ENCODE measurements at places on chromosomes 12 and 14.

DNA sequence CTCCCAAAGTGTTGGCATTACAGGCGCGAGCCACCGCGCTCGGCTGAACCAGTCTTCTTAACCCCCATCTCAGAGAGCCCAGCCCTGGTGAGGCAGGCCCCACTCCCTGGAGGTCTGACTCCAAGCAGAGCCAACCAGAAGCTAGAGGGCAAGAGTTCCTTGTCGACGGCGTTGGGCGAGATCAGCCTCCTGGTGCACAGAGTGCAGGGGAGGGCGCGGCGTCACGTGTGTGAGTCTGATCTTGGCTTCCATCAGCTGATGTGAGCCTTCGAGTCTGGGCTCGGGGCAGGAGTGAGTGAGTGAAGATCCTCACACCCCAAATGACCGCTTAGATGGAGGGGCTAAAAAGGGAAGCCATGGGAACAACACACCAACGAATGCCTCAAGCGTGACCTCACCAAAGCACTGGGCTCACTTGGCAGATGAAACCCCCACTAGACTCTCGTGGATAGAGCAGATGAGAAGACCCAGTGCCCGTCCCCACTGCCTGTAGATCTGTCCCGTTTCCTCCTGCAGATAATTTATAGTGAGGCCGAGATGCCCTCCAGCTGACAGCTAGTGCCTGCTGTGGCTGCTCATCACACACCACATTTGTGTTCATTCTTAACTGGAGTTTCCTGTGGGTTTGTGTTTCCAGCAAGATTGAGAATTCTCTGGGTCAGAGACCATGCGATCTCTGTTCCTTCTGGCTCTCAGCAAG is 28.6 kb upstream of the ADGRD1 start:
- DNase-seq: no peak

DNA sequence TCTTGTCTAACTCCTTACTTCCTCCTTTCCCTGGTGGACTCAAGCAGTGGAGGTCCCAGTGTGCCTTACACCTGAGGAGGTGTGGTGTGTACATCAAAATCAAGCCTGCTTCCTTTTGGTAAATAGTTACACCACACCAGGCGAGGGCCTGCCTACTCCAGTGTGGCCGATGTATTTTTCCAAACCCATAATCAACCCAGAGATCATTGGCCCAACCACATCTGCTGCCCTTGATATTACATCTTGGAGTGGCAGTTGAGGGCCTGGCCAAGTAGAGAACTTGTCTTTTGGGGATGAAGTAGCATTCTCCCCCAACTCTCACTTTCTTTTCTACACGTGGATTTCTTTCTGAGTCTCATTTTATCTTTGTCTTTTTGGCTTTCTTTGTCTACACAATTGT is 187.4 kb downstream of the EFCAB11 start:
- no peak for DNase-seq

DNA sequence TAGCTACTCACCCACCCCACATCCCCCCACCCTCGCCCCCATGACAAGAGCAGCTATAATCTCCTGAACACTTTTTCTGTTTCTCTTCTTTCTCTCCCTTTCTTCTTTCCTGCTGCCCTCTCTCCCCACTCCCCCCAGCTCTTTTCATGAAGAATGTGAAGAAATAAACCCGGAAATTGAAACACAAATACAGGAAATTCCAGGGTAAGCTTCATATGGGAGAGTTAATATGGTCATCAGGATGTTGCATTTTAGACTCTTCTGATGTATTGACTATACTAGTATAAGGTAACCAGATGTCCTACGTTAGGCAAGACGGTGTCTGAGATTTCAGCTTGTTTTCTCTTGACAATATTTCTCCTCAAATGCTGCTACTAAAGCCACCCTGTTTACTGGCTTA is 41.6 kb upstream of the LRIG3 start:
- no peak for DNase-seq

- DNase-seq: no peak
These were observed 14.9 kb downstream of the CCDC63 start for GRCh38 chr12:110861729-110862128.

GRCh38 chr12:104486363-104486750 is 29.6 kb downstream of the CHST11 start:
- no peak for DNase-seq

- no peak for DNase-seq
These were observed 134.9 kb downstream of the SLC5A8 start for GRCh38 chr12:101074940-101075680.

DNA sequence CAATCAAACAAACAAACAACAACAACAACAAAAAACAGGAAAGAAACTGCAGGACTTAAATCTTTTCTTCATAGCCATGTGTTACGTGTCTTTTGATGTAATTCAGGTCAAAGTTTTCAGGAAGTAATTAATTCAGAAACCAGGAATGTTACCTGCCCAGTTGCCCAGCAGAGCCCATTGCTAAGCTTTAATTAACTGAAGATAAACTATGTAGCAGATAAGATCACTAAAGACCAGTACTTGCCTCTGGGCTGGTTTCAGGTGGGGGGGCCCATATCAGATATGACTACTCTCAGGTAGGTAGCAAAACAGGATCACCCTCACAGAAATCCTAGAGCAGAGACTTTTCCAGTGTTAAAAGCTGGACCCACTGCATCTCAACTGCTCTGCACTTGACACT is 69.2 kb downstream of the LIN7A start:
- no peak for DNase-seq

GRCh38 chr12:99444859-99445316 is 202.7 kb upstream of the GARIN6 start:
- no peak for DNase-seq

- no peak for DNase-seq
These were observed 97.8 kb downstream of the ETNK1 start for GRCh38 chr12:22722779-22723178.

- no peak for DNase-seq
These were observed 33.2 kb downstream of the ZNF664 start for GRCh38 chr12:124006085-124006845.

DNA sequence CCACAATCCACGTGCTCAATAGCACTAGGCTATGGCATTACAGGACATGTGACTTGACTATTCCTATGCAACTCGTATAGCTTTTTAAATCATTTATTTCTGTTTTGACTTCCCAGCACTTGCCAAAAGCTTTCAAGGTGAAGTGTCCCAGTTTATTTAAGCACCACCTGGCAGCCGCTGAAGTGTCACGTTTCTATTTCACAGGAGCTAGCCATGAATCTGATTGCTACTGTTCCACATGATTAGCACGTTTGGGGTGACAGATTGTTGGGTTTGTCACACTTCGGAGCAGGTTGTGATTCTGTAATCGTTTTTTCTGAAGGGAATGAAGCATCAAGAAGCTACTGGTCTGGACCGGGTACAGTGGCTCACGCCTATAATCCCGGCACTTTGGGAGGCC is 39.9 kb upstream of the BICDL1 start:
- no peak for DNase-seq

DNA sequence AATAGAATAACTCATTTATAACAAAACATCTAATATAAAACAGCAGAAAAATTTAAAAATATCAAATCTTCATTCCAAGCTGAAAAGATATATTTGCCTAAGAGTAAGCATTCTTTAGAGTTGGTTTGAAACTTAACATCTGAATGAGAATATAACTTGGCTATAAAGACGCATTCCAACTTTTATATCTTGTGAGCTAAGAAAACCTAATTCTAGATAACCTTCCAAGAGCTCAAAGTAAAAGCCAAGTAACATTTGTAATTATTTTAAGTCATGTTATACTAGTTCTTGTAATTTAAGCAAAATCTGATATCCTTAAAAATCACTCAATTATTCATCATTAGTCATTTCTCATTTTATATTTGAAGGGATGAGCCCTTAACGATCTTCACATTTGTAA is 368.9 kb downstream of the C12orf50 start:
- DNase-seq: no peak

- no peak for DNase-seq
These were observed 428.1 kb downstream of the FLRT2 start for GRCh38 chr14:85958069-85958468.

DNA sequence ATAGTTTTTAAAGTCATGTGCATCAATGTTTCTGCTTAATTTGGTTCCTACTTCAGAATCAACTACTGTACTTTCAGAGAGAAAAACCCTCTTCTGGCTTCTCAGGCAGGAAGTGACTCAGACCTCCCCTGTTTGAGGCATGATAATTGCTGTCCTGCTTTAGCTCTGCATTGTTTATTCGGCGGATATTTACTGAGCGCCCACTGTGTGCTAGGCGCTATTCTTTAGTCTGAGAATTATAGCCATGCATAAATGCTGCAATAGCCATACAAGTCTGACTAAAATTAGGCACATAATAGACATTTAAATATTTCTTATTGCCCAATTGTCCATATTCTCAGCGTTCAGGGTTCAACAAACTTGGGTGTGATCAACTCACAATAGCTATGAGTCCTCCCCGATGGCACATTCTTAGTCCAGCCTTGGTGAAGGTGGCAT is 6.1 kb upstream of the AMIGO2 start:
- DNase-seq: no peak

DNA sequence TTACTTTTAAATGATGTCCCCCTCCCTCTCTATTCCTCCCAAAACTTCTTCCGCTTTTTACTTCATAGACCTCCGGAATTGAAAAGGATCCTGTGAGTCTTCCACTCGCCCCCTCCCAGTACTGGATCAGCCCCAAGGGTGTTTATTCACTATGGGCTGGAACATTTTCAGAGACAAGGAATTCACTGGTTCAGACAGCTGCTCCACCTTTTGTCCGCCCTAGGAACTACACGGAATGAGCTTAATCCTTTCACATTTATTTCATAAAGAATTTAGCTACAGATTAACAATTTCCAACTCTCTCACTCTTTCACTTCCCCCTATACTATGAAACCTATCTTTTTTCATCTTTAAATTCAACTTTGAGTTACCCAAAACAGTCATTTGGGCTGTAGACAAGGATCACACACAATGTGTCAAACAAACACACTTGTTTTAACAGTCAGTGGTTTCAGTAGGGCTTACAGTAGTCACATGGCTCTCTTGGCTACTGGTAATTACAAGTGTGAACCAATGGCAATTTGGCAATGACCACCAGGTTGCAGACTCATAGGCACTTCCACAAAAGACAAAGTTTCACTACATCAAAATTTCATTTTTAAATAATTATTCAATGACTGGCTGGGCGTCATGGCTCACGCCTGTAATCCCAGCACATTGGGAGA is 20.6 kb downstream of the CNIH1 start:
- DNase-seq: no peak

DNA sequence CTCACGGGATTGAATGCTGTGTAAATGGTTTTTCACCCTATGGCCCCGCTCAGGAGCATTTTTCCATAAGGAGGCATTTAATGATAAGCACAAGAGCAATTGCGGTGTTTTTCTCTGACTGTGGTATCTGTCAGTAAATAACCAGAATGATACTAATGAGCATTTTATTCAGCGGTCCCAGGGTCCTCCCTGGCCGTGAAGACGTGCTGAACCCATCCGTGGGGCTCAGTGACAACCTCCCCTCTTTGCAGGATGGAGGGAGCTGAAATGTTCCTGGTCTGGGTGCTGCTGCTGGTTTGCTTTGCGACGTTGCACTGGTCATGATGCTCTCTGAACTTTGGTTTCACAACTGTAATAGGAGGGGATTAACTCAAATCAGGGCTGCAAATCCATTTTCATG is 625.6 kb downstream of the AACS start:
- DNase-seq: no peak

- DNase-seq: no peak
These were observed 57.0 kb upstream of the FOXN3 start for GRCh38 chr14:89473989-89474388.

DNA sequence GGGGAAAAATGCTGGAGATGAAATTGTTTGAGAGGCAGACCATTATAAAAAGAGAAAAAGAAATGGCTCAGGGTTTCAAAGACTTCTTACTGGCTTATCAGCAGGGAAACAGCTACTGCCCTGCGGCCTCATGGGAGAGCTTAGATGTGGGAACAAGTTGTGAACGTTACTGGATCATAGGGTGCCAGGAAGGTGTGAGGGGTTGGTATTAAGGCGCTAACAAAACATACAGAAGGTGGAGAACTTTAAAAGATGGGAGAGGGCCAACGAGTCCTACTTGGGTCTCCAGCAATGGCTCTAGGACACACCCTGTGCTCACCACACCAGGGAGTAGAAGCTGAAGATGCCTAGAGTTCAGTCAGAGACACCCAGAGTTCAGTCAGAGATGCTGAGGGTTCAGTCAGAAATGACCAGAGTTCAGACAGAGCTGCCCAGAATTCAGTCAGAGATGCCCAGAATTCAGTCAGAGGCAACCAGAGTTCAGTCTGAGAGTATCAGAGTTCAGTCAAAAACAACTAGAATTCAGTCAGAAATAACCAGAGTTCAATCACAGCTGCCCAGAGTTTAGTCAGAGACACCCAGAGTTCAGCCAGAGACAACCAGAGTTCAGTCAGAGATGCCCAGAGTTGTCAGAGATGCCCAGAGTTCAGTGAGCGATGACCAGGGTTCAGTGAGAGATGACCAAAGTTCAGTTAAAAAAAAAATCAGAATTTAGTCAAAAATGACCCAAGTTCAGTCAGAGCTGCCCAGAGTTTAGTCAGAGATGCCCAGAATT is 1103.6 kb downstream of the BCL11B start:
- DNase-seq: no peak

DNA sequence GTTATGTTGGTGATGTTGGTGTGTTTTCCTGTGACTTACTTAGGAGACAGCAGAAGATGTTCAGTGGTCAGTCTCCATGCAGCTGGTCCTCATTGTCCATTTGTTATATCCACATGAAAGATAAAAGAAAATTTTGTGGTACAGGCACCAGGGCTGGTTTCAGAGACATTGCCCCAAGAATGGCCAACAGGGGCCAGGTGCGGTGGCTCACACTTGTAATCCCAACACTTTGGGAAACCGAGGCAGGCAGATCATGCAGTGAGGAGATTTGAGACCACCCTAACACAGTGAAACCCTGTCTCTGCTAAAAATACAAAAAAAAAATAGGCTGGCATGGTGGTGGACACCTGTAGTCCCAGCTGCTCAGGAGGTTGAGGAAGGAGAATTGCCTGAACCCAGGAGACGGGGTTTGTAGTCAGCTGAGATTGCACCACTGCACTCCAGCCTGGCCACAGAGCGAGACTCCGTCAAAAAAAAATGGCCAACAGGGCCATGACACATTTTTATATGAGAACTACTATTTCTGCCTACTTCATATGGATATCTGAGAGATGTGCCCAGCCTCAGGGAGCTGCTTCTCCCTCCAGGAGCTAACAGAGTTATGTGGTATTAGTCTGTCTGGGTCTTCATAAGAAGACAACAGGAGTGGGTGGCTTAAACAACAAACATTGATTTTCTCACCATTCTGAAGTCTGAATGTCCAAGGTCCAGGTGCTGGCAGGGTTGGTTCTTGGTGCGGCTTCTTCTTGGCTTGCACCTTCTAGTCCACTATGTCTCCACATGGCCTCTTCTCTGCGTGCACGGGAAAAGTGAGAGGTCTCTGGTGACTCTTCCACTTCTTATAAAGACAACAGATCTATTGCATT is 821.7 kb downstream of the TMEM121 start:
- no peak for DNase-seq

GRCh38 chr14:99480917-99481744 is at the start of gene CCNK:
TSS of gene CCNK (plus strand) at chr14:99481409. CDS start at chr14:99492678, 11,269 bp downstream.
- peak; percentile 100 for DNase-seq

DNA sequence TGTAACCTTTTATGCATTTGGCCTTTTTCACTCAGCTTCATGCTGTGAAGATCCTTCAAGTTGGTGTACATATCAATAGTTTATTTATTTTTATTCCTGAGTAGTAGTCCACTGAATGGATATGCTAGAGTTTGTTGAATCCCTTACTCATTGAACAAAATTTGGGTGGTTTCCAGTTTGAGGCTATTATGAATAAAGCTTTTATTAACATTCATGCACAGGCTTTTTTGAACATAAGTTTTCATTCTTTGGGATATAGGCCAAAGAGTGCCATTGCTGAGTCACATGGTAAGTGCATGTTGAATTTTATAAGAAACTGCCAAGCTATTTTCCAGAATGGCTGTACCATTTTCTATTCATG is 59.5 kb upstream of the CAPRIN2 start:
- DNase-seq: no peak
